ENCODE measurements at places on chromosomes 1 and 21. TPM values are rescaled to one million over a fixed set of nuclear protein-coding genes. Genes with fewer than 3 reads are reported as not detected.

Gene KIF2C
- total RNA-seq, result 2.7 TPM

Gene C1orf226
- 16.7 TPM for total RNA-seq

Gene FCAMR
- 7.3 TPM for total RNA-seq

Gene CNKSR1
- 42.7 TPM for total RNA-seq

Gene FAM20B
- 26.3 TPM for total RNA-seq

DNA sequence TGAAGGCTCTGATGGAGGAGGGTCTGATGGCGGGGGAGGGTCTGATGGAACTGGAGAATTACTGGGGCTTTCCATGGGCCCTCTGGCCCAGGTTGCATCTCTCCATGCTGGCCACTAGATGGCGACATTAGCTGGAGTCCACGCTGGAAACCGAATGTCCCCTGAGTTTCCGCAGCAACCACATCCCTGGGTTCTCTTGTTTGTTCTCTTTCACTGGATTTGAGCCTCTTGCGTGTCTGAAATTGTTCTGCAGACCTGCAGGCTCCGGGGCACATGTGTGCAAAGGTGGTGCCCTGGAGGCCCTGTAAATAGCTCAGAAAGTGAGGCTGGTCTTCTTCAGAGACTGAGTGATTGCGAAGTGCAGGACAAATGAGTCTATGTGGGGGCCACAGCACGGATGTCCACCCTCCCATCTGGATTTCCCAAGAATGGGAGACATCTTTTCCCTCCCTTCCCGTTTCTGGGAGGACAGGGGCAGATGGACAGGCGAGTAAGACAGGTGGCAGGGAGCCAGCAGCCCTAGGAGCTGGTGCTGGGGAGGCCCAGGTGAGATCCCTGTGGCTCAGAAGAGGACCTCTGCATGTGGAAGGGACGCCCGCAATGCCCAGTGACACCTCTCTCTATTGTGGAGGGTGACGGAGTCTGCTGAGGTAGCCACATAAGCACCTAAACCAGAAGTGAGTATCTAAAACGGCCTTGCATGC is 73.2 kb upstream of the ABCG1 start:
- H3K27me3 ChIP-seq, result no peaks in the 10 kb centered on the region
- H3K27ac ChIP-seq, result no peak overlapping the region
- peak; percentile 64 for DNase-seq
- H3K4me3 ChIP-seq, result no peak overlapping the region

DNA sequence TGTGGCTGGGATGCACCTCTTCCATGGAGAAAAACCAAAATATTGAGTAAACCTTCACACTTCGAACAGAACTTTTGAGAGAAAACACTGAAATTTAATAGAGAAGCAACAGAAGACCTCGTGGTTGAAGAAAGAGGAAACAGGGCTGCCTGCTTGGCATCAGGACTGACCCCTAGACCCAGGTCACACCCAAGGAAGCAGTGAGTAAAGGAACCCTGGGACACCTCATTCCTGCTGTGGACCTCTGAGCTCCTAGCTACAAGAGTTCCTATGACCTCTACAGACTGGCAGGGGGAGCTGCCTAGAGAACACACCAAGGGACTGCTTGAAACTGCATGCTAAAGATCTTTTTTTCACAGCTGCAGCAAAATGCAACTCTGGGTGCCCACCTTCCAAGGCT is 67.8 kb downstream of the FASLG start:
- no peak overlapping the region for H3K27ac ChIP-seq
- H3K36me3 ChIP-seq, result no peaks in the 10 kb centered on the region
- no peak overlapping the region for H3K4me3 ChIP-seq

DNA sequence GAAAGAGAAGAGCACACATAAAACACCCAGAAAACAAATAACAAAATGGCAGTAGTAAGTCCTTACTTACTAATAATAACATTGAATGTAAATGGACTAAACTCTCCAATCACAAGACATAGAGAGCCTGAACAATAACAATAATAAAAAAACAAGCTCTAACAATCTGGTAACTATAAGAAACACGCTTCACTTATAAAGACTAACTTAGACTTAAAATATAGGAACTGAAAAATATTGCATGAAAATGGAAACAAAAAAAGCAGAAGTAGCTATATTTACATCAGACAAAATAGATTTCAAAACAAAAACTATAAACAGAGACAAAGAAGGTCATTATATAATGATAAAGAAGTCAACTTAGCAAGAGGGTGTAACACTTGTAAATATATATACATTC is 83.1 kb upstream of the LYPLAL1 start:
- H3K4me3 ChIP-seq, result no peak overlapping the region
- no peak overlapping the region for H3K27ac ChIP-seq
- no peaks in the 10 kb centered on the region for H3K27me3 ChIP-seq

GRCh38 chr1:202589190-202589930 is 120.9 kb downstream of the SYT2 start:
- peak overlapping the region; percentile 50 for H3K27ac ChIP-seq
- H3K4me3 ChIP-seq, result no peak overlapping the region
- DNase-seq, result peak; percentile 26

GRCh38 chr1:33805988-33806387 is 57.9 kb upstream of the HMGB4 start:
- DNase-seq, result no peak
- no peaks in the 10 kb centered on the region for H3K27me3 ChIP-seq
- H3K36me3 ChIP-seq, result no peaks in the 10 kb centered on the region
- H3K27ac ChIP-seq, result no peak overlapping the region
- no peak overlapping the region for H3K4me3 ChIP-seq

DNA sequence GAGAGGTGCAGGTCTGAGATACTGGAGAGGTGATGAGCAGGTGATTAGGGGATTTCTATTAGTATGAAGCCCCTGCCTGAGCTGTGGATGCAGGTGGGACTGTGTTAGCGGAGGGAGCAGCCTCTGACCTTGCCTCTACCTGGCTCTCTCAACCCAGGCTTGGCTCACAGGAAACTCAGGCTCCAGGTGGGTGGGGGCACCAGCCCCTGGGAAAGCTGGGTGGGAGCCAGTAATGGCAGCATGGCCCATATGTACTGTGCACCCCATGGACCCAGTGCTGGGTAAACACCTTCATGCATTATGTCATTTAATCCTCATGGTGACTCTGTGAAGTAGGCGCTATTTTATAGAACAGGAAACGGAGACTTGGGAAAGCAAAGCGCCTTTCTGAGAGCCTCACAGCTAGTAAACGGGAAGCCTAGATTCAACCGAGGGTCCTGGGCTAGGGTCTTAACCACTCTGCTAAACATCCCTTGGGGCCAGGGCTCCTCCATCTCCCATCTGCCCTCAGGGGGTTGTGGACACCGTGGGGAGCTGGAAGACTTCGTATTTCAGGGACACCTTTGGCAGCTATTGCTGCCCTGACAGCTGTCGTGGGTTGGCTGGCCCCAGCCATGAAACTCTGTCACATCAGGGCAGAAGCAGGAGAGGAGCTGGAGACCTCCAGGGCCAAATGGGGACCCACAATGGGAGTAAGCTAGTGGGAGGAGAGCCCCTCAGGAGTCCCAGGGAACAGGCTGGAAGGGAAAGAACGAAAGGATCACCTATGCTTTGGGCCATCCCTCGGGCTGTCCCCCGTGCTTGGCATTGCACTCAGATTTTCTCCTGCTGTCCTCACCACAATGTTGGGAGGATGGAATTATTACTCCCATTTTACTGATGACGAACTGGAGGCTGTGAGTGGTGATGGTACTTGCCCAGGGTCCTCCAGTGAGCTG is 59.6 kb upstream of the CSF3R start:
- no peaks in the 10 kb centered on the region for H3K36me3 ChIP-seq
- no peaks in the 10 kb centered on the region for H3K4me1 ChIP-seq
- H3K4me3 ChIP-seq, result no peak overlapping the region
- no peak for DNase-seq
- no peaks in the 10 kb centered on the region for H3K27me3 ChIP-seq
- H3K27ac ChIP-seq, result no peak overlapping the region

DNA sequence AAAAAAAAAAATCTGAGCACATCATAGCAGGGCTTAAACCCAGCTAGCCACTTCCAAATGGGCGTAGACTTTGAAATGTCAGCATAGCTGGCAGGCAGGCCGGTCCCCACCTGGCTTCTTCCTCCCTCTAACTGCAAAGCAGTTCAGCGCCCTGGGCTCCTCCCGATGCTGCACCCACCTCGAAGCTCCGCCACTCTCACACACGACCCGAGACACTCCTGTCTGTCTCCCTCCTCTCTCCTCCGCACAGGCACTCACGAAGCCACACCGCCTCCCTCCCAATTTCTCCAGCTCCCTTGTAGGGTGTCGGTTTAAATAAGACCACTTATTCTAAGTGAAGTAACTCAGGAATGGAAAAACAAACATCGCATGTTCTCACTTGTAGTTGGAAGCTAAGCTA is 301.3 kb downstream of the NPHP4 start:
- H3K36me3 ChIP-seq, result no peaks in the 10 kb centered on the region
- DNase-seq, result peak; percentile 23
- no peaks in the 10 kb centered on the region for H3K4me1 ChIP-seq
- H3K4me3 ChIP-seq, result no peak overlapping the region
- no peak overlapping the region for H3K27ac ChIP-seq

- H3K27ac ChIP-seq, result no peak overlapping the region
- no peaks in the 10 kb centered on the region for H3K27me3 ChIP-seq
- peaks cover 8% of the 10 kb centered on the region for H3K4me1 ChIP-seq
- no peaks in the 10 kb centered on the region for H3K36me3 ChIP-seq
- H3K4me3 ChIP-seq, result no peak overlapping the region
Observed at GRCh38 chr1:92538048-92538412, 51.3 kb upstream of the GFI1 start.

- DNase-seq, result no peak
- H3K36me3 ChIP-seq, result no peaks in the 10 kb centered on the region
- H3K4me1 ChIP-seq, result no peaks in the 10 kb centered on the region
Observed at GRCh38 chr1:29541631-29542030, 305.3 kb downstream of the PTPRU start.

DNA sequence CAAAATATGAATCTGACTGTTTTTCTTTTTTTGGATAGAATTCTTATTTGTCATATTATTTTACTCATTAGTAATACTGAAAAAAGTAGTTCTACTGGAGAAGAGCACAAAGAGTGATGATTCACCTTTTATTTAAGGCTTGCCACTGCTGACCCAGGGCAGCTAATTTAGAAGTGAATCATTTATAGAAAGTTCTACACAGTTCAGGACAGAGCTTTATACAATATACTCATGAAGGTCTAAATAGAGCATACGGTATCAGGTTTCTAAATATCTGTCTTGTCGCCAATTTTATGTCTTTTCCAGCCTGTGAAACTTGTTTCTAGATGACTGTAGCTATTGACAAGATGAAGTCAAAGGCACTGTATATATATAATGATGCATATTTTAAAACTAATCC is 25.0 kb downstream of the GIPC2 start:
- H3K4me1 ChIP-seq, result no peaks in the 10 kb centered on the region
- no peaks in the 10 kb centered on the region for H3K27me3 ChIP-seq
- H3K4me3 ChIP-seq, result no peak overlapping the region
- H3K36me3 ChIP-seq, result no peaks in the 10 kb centered on the region
- DNase-seq, result no peak
- H3K27ac ChIP-seq, result no peak overlapping the region

- no peak for DNase-seq
- H3K27ac ChIP-seq, result peak overlapping the region; percentile 17
- no peak overlapping the region for H3K4me3 ChIP-seq
- H3K27me3 ChIP-seq, result no peaks in the 10 kb centered on the region
- peaks cover 16% of the 10 kb centered on the region for H3K4me1 ChIP-seq
- peaks cover 22% of the 10 kb centered on the region for H3K36me3 ChIP-seq
Observed at GRCh38 chr1:207328004-207328403, 6.5 kb downstream of the CD55 start.
